ENCODE measurements at places on chromosomes 2 and 18.

GRCh38 chr2:95333888-95334338 is 36.8 kb downstream of the KCNIP3 start:
- DNase-seq = no peak

GRCh38 chr2:241049739-241050623 is 51.6 kb downstream of the SNED1 start:
- no peak for DNase-seq

GRCh38 chr2:179262077-179262660 is 2.5 kb downstream of the SESTD1 start:
- no peak for DNase-seq

GRCh38 chr2:62143696-62144095 is 52.2 kb upstream of the B3GNT2 start:
- no peak for DNase-seq

DNA sequence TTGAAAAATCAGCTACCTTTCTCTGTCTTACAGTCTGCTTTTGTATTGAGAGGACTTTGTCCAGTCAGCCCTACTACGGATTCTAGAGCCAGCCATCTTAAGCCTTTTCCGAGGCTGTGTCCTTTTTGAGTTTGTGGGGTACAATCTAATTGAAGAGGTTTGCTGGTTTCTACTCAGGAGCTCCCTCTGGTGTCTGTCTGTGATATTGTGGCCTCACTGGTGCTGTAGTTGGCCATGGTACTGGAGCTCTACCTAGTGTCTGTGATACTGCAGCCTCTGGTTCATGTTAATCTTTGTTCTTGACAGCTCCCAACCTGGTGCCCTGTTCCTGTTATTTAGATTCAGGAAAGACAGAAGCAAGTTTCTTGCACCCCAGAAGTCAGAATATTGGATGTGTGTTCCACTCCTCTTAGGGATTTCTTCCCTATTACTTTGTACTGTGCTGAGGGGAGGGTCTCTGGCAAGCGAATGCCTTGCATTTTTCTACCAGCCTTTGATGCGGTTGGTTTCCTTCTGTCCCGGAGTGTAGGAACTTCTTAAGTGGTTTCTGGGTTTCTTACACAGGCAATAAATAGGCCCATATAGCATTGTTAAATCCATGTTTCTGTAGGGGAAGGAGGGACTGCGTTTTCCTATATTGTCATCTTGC is 78.5 kb downstream of the ACSL3 start:
- DNase-seq = peak; percentile 38

- DNase-seq = no peak
Observed at GRCh38 chr18:63619661-63620060, 24.4 kb downstream of the SERPINB4 start.

GRCh38 chr18:79356435-79356834 is 39.3 kb upstream of the NFATC1 start:
- no peak for DNase-seq

- DNase-seq = no peak
Observed at GRCh38 chr18:7885865-7886264, 318.7 kb downstream of the PTPRM start.

DNA sequence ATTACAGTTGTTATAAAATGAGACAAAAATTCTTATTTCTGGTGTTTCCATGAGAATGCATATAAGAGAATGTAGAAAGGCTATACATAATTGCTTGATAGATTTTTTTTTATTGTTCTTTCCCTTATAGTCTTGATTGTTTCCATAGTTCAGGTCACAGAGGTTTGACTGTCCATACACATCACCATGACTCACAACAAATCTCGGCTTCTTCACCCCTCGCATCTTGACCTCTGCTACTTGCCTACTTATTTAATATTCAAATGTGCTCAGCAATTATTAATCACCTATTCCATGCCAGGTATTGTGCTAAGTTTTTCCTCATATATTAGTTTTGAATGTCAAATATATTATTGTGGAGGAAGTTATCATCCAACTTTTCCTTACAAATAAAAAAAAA is 789.6 kb downstream of the RNF144A start:
- DNase-seq = no peak

DNA sequence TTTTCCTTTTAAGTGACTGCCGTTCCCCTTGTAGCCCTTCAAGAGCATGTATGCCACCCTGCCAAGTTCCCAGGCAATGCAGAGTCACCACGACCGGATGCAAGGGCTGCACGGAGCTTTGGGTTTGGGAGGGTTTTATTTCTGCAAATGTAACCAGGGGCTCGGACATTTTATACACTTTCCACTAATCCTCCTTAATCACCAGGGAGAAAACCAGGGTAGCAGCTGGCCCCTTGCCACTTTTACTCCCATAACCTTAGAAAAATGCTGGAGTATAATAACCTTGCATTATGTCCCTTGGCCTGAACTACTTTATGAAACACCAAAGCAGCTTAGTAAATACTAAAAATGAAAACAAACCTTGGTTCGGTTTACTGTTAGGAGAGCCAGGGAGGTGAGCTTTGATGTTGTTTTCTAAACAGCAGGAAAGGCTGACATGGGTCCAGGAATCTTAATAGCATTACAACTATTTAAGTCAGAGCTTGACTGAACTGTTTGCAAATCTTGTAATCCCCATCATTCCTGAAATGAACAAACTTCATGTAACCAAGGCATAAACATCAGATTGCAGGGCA is 152.8 kb upstream of the RIOK3 start:
- no peak for DNase-seq

- no peak for DNase-seq
Observed at GRCh38 chr2:61640406-61640805, 102.2 kb upstream of the XPO1 start.

- DNase-seq = no peak
Observed at GRCh38 chr2:209946539-209946938, 55.9 kb upstream of the RPE start.

GRCh38 chr2:159557437-159558034 is 58.8 kb downstream of the BAZ2B start:
- no peak for DNase-seq

- no peak for DNase-seq
Observed at GRCh38 chr2:47271054-47272000, 116.2 kb upstream of the STPG4 start.

GRCh38 chr18:46060359-46060841 is 11.7 kb downstream of the PSTPIP2 start:
- DNase-seq = no peak

Data from activated CD4-positive, alpha-beta T cell treated with anti-CD3 and anti-CD28 coated beads, Interleukin-2, amount 50 U/mL, for 4 hours (primary cell).